Pulmonary artery endothelial cell (primary cell): ENCODE measurements at places on chromosomes 16 and 17. TPM values are rescaled to one million over a fixed set of nuclear protein-coding genes. Genes with fewer than 3 reads are reported as not detected.

- no peak for DNase-seq
Measured at GRCh38 chr16:49012961-49013726, 268.5 kb downstream of the CBLN1 start.

GRCh38 chr16:4089251-4089810 lies 26.9 kb downstream of the ADCY9 start:
- DNase-seq: no peak

GRCh38 chr16:53549970-53550690 lies 47.1 kb upstream of the AKTIP start:
- DNase-seq: peak; percentile 59

DNA sequence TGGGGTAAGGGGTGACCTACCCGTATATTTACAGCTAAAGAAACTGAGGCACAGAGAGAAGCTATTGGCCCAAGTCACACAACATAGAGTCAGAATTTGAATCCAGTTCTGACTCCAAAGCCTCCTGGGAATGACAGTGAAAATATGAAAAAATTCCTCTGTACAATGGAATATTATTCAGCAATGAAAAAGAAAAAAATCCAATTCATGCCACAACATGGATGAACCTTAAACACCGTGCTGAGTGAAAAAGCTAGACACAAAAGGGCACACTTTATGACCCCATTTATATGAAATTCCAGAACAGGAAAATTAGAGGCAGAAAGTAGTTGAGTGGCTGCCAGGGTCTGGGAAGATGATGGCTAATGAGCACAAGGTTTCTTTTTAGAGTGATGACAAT lies 75.4 kb downstream of the LITAF start:
- no peak for DNase-seq

GRCh38 chr17:50475362-50475761 lies 3.3 kb upstream of the RSAD1 start:
- no peak for DNase-seq

Gene SLC38A8
- total RNA-seq: not detected in 2 replicates

Gene CES2
- 16.1 and 17.1 TPM in 2 replicates for total RNA-seq
